A549 treated with AZD2906 at 1 μM for 4 hours (cell line): ENCODE measurements at places on chromosomes 1 and 21. TPM values are rescaled to one million over a fixed set of nuclear protein-coding genes. Genes with fewer than 3 reads are reported as not detected.

MIXL1 gene
- 0.05 to 0.09 TPM (median 0.07 TPM) in 4 of 5 replicates, not detected in the other for total RNA-seq

DENND1B gene
- total RNA-seq = 1.6 to 3.2 TPM (median 2.8 TPM) in 5 replicates

PTGS2 gene
- total RNA-seq = 3.4 to 5.3 TPM (median 5.1 TPM) in 5 replicates

LCE6A gene
- total RNA-seq = not detected in 5 replicates

CD1E gene
- not detected in 5 replicates for total RNA-seq

PLA2G5 gene
- total RNA-seq = not detected in 5 replicates

C1QTNF12 gene
- total RNA-seq = 0.71 to 1.9 TPM (median 1.4 TPM) in 5 replicates

FAM72C gene
- total RNA-seq = 3.6 to 5.9 TPM (median 4.8 TPM) in 5 replicates
